Activated CD4-positive, alpha-beta T cell treated with anti-CD3 and anti-CD28 coated beads, Interleukin-2, amount 50 U/mL, for 48 hours (primary cell): ENCODE measurements at places on chromosomes 4 and X.

DNA sequence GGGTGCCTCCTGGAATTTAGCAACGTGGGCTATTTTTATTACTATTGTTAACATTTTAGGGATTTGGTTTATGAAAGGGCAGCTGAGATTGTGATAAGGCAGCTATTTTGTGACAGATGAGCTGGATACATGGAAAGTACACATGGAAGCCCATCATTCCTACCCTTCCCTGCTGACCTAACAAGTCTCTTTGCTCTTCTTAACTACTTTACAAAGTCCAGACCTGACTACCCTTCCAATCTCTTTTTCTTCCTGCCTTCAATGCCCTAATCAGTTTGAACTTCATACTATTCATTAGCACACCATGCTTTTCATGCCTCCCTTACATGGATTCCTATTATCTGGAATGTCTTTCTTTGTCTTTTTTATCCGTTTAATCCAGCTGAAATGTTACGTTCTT is 9.4 kb upstream of the AFP start:
- no peak for DNase-seq

- no peak for DNase-seq
Observed at GRCh38 chrX:39310891-39311290, 509.6 kb downstream of the MID1IP1 start.

DNA sequence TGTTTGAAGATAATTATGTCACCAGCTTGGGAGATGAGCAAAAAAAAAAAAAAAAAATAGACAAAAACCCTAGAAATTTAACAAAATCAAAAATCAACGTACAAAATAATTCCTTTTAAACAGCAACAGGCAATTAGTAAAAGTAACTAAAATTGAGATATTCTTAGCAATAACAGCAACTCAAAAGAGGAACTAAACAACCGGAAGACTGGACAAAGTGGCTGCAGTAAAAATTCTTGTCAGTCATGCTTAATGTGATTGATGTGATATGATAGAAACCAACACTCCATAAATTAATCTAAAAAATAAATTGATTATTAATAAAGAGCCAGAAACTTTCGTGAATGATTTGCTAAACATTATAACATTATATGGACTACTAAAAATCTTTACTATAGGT is 1534.6 kb upstream of the AGA start:
- DNase-seq = no peak

- DNase-seq = no peak
Observed at GRCh38 chr4:152462047-152462446, 73.8 kb downstream of the FBXW7 start.

DNA sequence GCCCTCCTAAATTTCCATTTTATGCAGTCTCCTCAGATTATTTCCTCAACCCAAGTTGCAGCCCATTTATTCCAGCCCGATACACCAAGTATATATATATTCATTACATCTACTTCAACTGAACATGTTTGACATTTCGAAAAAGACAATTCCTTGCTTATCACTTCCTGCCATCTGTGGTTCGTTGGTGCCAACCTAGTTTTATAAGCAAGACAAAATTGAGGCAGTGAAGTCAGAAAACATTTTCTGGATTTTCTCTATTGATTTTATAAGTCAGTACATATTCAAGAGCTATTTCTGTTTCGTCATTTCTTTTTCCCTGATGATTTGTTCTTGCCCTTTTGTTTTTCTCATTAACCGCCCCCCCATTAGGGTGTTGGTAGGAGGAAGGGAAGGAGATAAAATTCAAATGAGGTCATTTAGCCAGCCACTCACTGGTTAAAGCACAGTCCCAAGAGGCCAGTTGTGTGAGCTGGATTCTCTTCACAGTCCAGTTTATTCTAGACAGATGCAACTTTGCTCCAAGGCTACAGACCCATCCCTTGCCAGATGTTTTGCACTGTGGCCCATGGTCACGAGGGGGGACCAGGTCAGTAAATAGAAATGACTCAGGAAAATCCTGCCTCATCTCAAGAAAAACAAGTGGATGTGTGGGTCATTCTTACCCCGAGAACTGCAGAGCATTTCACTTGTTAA is 20.3 kb upstream of the VEGFD start:
- DNase-seq = no peak

- no peak for DNase-seq
Observed at GRCh38 chrX:103002576-103002975, 61.4 kb downstream of the BEX1 start.

DNA sequence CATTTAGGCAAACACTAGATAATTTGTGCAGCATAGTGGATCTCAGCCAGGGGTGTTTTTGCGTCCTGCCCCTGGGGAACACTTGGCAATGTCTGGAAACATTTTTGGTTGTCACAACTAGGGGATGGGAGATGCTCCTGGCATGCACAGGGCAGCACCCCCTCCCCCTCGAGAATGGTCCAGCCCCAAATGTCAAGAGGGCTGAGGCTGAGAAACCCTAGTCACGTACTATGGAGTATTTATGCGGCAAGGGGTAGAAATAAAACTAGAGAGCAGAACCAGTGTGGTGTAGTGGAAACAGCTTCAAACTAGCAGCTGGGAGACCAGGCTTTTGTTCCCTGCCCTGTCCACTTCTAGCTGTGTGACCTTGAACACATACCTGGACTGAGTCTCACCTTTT is 38.2 kb upstream of the CLCN4 start:
- DNase-seq = no peak

DNA sequence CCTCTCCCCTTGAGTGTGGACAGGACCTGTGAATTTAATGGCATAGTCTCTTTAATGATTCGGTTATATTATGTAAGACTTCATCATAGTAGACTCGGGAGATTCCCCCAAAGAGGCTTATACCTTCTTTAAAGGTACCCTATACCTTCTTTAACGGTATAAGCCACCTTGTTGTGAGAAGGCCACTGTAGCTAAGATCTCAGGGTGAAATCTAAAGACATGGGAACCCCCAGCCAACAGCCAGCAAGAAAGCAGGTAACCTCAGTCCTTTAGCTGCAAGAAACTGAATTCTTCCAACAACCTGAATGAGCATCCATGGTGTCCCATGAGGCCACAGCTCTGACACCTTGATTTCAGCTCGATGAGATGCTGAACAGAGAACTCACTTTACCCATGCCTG is 931 bp downstream of the DDX60 start:
- DNase-seq = no peak

DNA sequence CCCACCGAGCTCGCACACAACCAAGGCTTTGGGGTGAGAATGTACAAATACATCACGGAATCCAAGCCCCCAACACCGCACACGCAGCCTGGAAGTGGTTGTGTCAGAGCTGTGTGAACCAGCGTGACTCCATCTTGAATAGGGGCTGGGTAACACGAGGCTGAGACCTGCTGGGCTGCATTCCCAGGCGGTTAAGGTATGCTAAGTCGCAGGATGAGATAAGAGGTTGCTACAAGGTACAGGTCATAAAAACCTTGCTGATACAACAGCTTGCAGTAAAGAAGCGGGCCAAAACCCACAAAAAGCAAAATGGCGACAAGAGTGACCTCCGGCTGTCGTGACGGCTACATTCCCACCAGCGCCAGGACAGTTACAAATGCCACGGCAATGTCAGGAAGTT is 258.4 kb downstream of the DHRSX start:
- DNase-seq = no peak

DNA sequence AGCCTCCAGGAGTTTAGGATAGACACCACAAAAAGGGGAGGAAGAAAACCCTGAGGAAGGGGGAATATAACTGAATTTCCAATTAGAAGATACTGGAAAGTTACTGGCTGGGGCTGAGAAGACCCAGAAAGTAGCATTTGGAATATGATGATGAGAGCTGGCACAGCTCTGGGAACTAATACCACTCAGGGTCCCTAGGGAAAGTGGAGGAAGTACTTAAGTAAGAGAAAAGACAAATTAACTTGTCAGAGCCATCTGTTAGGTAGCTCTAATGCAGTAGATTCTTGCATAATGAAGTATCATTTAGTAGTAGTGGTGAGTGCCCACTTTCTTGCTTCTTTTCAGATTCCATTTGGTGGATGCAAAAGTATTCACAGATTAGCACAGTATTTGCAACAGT is 90.8 kb upstream of the TSPAN5 start:
- DNase-seq = no peak

GRCh38 chr4:22299678-22300077 is 216.2 kb downstream of the ADGRA3 start:
- DNase-seq = no peak

GRCh38 chr4:22498866-22499265 is 17.0 kb downstream of the ADGRA3 start:
- no peak for DNase-seq

GRCh38 chr4:19425146-19425545 is 826.6 kb upstream of the SLIT2 start:
- DNase-seq = no peak

DNA sequence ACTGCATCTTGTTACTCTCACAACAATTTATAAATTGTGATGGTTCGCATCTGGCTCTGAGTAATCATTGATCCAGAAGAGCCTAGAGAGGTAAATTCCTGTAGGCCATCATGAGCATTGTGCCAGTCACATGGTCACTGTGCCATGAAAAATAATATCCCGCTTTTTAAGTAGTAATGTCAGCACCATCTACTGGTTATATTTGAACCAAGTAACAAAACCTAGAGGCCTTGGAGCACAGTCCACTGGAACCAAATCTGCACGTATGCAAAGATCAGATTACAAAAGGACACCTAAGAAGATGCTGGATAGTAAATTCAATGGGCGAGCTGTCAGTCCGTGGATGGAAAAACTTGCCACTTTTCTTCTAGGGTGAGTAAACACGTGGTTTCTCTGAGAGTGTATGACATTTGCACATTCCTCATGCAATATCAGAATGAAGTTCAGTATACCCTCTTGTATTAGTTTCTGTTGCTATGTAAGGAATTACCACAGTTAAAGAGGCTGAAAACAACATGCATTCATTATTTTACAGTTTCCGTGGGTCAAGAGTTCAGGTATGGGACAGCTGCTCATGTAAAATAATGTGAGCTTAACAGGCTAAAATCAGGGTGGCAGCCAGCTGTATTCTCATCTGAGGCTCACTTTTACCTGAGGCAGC is 26.8 kb downstream of the FAM114A1 start:
- DNase-seq = no peak

GRCh38 chr4:80115368-80116181 is 42.5 kb upstream of the ANTXR2 start:
- DNase-seq = no peak

DNA sequence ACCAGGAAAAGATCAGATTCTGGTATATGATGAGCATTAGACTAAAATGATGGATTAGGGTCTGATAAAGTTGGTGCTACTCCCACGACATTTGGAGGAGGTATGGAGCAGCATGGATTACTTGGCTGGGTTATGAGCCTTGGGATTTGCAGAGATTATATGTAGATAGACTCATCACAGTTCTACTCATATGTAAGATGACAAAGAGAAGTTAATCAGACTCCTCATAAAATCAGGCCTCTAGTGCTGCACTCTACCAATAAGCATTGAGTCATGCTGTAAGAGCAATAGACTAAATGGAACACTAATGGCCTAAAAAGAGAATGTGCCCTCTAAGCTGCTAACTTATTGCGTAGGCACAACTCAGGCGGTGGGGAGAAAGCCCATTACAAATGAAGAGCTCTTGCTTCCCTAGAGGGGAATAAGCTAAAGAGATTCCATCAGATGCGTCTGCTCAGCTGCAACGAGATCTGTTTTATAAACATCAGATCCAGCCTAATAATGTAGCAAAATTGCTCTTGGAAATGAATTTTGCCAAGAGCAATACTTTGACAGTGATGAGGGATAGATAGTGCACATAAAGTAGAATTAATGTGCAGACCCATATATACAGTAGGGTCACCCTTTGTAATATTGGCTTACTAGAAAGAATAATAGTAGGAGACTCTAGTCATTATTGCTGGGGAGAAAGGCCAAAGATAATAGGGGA is 17.5 kb downstream of the LIAS start:
- no peak for DNase-seq

DNA sequence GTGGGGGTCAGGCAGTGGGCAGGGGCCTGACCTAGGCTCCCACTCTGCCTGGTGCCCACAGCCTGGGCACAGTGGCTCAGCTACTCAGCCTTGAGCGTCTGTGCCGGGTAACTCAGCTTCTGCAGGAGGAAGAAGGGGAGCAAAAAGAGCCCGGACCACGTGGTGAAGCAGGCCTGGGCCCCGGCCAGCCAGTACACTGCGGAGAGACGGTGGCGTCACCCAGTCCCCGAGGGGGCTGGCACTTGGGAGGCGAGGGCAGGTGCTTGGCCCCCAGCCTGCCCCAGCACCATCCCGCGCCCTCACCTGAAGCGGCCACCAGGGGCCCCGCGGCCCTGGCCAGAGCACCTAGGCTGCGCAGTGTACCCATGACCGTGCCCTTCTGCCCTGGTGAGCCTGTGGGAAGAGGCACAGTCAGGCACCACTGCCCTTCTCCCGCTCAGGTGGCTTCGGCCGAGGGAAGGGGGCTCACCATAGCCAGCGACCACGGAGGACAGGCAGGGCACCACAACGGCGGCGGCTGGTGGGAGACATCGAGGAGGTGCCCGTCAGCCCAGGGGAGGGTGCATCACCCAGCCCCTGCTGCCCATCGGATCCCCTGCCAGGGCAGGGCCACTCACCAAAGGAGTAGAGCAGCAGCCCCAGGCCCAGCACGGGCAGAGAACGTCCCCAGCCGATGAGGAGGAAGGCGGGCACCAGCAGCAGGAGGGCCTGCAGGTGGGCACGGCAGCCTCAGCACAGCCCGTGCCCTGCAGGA is 32.3 kb downstream of the NOP14 start:
- DNase-seq = no peak

DNA sequence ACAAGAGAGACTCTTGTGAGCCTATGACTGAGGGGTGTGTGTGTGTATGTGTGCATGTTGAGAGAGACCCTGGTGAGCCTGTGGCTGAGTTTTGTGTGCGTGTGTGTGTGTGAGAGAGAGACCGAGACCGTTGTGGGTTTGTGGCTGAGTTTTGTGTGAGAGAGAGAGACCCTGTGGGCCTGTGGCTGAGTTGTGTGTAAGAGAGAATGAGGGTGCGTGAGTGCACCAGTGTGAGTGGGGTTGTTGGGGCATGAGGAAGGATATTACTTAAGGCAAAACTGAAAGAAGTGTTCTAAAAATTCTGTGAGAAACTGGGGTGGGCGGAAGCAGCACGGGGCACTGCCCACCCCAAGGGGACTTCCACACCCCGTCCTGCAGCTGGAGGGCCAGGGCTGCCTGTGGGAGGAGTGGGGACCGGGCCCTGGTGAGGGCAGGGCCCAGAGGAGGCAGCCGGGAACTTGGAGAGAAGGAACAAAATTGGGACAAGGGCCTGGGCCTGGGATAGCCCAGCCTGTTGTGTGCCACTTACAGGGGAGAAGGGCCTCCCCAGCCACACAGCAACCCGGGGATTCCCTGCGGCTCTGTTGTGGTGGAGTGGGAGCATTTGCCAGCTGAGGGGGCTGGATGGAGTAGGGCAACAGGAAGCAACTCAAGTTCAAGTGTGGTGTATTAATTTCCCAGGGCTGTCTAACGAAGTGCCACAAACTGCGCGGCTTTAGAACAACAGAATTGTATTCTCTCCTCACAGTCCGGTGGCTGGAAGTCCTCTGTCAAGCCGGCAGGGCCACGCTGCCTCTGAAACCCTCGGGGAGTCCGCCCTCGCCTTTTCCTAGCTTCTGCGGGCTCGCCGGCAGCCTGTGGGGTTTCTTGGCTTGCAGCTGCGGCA is 22.1 kb downstream of the TMEM131L start:
- peak; percentile 84 for DNase-seq

GRCh38 chrX:107730298-107730655 is 45.3 kb downstream of the TSC22D3 start:
- no peak for DNase-seq
